ENCODE measurements at places on chromosomes 4 and X.

DNA sequence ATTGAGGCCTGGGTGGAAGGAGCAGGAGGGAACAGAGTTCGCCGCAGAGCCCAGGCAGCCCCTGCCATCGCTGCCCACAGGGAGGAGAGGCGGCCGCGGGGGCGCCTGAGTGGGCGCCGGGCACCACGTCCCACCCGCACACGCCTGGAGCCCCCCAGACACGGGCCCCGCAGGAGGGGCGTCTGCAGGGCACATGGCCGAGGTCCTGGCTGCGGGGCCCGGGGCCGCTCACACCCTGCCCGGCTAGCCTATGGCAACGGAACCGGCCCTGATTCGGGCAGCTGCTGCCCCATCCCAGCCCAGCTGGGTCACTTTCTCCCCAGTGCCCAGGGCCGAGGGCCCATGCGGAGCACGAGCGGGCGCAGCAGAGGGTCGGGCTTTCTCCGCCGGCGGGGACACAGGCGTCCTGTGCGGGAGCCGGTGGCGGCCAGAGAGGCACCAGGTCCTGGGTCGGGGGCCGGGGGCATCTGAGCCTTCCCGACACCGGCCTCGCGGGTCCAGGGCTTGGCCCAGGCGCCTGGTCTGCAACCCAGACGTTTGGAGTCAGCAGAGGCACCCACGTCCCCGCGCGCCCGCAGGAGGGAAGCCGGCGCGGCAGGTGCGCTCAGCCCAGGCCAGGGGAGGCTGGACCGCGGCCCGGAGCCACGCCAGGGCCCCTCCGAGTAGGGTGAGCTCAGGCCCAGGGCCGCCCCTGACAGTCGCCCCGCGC lies 91.2 kb downstream of the FAM53A start:
- DNase-seq, result no peak

DNA sequence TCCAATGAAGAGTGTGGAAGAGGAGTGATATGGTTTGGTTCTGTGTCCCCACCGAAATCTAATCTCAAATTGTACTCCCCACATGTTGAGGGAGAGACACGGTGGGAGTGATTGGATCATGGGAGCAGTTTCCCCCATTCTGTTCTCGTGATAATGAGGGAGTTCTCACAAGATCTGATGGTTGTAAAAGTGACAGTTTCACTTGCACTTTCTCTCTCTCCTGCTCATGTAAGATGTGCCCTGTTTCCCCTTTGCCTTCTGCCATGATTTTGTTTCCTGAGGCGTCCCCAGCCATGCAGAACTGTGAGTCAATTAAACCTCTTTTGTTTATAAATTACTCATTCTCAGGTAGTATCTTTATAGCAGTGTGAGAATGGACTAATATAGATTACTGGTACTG lies 39.6 kb downstream of the FAM47C start:
- DNase-seq, result no peak

- no peak for DNase-seq
Observed at GRCh38 chr4:56310401-56311125, 76.7 kb downstream of the AASDH start.

DNA sequence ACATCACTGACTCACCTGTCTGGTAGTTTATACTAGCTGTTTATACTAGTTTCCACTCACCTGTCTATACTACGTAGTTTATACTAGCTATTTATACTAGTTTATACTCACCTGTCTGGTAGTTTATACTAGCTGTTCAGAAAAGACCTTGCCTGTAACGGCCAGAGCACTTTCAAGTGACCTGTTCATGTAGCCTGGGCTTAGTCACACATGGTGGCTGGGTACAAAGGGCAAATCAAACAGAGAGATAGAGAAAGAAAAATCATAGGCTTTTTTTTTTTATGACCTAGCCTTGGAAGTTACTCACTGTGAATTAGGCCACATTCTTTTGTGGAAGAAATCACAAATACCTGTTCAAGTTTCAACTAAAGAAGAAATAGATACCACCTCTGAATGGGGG lies 30.7 kb upstream of the SPANXN4 start:
- DNase-seq, result no peak

DNA sequence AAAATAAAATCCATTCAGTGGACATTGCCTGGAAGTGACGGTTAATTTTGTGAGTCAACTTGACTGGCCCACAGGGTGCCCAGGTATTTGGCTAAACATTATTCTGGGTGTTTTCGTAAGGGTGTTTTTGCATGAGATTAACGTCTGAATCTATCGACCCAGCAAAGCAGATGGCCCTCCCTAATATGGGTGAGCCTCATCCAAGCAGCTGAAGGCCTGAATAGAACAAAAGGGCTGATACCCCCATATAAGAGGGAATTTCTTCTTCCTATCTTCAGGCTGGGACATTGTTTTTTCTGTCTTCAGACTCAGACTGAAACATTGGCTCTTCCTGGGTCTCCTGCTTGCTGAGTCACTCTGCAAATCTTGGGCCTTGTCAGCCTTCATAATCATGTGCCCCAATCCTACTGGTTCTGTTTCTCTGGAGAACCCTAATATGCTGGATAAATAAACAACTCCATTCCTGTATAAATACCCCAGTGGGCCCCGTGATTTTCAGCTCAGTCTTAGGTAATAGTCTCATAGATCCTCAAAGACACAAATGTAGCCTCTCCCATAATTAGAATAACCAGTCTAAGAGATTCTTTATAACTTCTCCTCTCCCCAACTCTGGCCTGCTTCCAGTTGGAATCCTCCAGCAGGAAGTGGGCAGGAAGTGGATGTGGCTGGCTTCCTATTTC lies 33.1 kb upstream of the DDX3X start:
- no peak for DNase-seq

DNA sequence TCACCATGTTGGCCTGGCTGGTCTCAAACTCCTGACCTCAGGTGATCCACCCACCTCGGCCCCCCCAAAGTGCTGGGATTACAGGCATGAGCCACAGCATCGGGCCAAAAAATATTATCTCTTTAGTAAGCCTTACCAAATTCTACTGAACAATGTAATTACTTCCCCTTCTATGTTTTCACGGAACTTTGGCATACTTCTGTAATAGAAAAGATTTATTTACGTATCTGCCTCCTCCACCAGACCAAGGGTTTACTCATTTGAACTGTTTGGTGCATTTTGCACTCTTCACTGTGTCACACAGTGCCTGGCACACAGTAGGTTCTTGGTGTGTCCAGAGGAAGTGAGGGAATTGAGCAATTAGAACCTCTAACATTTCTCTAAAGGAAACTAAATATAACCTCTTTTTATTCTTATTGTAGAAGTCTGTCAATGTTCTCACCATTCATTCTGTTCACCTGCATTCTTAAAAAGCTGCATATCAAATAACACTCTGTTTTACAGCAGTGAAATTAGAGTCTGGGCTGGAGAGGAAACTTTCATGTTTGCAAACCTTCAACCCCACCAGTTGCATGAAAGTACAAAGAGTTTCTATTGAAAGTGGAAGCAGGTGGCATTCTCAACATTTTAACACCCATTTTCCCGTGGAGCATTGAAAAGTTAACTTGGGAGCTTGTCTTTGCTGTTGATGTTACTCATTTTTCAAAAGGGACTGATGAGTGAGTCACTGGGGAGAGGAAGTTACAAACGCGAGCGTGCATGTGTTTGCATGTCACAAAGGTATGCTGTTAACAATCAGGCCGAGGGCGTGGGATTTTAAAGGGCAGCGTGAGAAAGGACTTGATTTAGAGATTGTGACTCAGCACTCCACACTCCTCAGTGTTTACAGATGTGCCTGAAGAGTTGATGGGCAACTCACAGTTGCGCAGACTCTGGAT lies 314.1 kb downstream of the STK32B start:
- DNase-seq, result no peak

DNA sequence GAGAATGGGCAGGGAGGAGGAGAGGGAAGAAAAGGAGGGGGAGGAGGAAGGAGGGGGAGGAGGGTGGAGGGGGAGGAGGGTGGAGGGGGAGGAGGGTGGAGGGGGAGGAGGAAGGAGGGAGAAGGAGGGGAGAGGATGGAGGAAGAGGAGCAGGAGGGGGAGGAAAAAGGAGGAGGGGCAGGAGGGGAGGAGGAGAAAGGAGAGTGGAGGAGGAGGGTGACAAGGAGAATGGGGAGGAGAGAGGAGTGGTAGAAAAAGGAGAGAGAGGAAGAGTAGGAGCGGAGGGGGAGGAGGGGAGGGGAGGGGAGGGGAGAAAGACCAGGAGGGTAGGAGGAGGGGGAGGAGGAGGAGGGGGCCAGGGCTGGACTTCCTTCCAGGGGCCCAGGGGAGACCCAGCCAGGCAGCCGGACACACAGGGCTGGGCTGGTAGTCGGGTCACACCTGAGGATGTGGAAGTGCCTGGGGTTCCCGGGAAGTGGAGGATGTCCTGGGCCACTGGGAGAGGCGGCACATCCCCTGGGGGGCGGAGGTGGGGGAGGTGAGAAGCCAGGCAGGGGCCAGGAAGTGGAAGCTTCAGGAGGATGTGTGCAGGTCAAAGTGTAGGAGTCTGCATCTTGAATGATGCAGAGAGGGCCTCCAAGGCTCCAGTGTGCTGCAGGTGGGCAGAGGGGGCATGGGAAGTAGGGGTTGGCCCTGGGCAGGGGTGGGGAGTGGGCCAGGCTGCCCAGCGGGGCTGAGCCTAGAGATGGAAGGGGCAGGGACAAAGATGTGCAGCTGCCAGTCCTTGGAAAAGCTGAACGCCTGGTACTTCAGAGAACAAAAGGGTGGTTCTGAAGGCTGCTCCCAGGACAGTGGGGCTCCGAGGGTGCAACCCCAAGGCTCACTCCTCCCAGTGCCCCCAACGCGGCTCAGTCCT lies 18.8 kb downstream of the IL3RA start:
- no peak for DNase-seq

- DNase-seq, result no peak
Observed at GRCh38 chr4:165506849-165507248, 128.0 kb downstream of the CPE start.

- DNase-seq, result no peak
Observed at GRCh38 chr4:110344165-110344564, 131.8 kb upstream of the ENPEP start.

- DNase-seq, result no peak
Observed at GRCh38 chrX:13983734-13984133, 46.0 kb downstream of the GEMIN8 start.

DNA sequence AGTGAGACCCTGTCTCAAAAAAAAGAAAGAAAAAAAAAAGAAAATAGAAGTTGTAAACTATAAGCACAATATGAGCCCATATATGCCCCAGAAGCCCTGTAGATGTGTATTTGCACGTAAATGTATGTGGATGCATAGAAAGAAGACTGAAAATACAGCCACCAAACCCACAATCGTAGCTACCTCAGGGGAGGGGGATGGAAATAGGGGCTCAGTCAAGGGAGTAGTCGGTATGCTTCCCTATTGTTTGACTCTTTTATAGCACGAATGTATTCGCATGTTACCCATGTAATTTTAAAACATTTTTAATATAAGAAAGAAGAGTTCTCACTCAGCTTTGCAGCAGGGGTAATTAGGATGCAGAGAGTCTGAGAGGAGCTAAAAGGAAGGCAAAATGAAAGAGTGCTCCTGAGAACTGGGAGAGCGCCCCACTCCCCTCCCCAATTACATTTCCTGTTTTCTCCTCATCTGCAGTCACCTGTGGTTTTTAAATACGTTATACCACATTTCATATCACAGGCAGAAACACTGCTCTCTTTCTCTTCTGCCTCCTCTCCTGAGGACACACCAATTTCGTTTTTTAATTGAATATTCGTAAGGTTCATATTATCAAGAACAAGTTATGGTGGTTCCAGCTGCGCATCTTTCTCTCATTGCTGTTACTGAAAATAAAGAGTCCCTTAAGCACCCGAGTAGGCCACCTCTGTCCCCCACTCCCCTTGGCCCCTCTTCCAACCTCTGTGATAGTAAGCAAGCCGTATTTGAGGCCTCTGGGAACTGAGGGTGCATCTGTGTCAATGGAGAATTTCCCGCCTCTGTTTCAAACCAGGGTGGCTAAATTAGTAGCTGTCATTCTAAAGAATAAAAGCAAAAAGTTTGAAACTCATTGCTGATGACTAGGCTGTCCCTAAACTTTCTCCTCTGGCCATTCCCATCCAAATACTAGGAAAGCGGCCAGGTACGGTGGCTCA lies 10.7 kb downstream of the SEPTIN6 start:
- DNase-seq, result no peak

DNA sequence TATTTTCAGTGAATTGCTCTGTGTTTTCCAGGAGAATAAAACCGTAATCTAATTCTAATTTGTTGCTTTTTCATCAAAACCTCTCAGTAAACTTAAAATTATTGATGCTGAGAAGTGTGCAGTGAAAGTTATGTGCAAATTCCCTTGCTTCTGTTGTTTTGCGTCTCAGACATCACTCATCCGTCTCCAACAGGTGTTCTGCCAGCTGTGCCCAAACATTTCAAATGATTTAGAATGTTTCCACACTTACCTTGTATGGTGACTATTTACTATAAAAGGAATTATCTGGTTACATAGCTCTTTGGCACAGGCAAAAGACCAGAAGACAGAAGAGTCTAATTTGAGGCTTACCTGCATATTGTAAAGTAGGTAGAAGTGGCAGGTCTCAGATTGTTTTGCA lies 184.0 kb downstream of the BMPR1B start:
- no peak for DNase-seq

DNA sequence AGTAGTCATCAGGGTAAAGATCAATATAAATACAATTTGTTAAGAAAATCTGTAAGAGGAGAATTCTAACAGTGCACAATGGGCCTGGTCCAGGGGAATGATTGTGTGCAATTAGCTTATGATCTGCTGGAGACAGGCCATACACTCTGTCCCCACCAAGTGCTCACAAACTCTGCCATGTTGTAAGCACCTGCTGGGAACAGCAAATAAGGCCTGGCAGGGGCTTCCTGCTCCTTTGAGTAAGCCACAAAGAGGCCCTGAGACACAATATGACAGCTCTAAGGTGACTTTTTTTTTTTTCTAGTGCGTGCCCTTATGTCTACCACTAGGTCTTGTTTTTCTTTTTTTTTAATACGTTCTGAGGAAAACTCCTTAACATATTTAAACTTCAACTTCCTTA lies 866.3 kb upstream of the PCDH7 start:
- no peak for DNase-seq

- DNase-seq, result no peak
Observed at GRCh38 chr4:76339364-76339763, 32.8 kb downstream of the STBD1 start.

- DNase-seq, result no peak
Observed at GRCh38 chr4:70895405-70895804, 6.8 kb upstream of the MOB1B start.

DNA sequence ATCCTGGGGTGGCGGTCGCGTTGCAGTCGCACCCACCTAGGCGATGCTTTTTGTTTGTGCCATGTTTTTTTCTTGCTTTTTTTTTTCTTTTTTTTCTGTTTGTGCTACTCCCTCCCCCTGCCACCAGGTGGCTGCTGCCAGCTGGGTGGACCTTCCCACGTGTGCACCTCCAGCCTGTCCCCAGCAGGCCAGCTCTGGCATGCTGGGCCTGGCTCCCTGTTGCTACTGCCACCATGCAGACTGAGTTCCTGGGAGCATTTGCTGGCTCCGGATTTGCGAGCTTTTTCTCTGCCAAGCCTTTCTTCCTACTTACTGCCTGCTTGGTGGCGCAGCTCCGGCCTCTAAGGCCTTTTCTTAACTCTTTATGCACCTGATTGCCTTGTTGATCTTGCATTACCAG lies 161.2 kb upstream of the WDFY3 start:
- DNase-seq, result peak; percentile 41

DNA sequence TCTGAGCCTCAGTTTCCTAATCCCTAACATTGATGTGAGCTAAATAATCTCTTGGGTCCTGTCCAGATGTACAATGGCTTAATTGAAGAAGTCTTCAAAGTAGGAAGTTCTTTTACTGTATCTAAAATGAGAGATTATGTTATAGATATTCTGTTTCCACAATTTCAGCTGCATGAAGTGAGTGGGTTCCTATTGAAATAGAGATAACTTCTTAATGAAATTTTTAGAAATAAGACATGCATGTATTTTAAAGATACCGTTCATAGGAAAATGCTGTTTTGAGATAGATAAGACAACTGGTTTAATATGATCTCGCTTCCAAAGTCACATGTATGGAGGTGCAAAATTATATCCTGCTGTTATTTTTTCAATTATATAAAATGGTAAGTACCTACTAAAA lies 71.9 kb downstream of the CLDN22 start:
- no peak for DNase-seq
